AG04450 (cell line): ENCODE measurements at places on chromosomes 16 and 17. TPM values are rescaled to one million over a fixed set of nuclear protein-coding genes. Genes with fewer than 3 reads are reported as not detected.

- no peak for DNase-seq
Measured at GRCh38 chr17:66740226-66740625, 94.7 kb upstream of the CACNG5 start.

GRCh38 chr16:12881740-12882139, 19.7 kb upstream of the SHISA9 start:
- no peak for DNase-seq

DNA sequence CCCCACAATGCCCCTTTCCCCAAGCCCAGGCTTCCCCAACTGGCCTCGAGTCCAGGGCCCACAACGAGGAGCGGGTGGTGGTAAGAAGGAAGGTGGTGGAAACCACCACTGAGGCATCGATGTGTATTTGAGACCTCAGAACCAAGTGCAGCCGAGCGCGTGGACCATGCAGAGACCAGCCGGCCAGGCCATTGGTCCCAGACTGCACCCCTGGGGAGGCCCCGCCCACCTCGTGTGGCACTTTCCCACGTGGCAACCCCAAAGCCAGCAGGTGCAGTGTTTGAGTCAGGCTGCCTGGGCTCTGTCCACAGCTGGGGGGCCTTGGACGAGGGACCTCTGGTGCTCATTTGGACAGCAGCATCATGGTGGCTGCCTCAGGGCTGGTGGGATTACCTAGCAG, 28.1 kb upstream of the BAHCC1 start:
- DNase-seq, result no peak

DNA sequence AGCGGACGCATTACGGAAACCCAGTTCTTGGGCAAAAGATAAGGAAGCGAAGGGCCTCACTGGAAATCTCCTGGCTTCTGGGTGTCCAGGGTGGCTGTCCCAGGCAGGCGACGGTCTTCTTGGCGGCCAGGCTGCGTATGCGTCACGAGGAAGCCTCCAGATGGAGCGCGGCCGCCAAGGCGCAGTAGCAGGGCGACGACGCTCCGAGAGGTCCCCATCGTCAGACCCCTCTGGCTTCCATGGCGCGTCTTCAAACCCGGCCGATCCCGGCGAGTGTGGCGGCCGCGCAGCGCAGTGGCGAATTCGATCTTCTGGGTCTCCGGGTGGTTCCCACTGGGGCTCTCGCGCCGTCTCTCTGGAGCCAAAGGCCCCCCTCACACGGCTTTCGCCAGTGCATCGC, 13.8 kb upstream of the ANKRD40CL start:
- no peak for DNase-seq

DNA sequence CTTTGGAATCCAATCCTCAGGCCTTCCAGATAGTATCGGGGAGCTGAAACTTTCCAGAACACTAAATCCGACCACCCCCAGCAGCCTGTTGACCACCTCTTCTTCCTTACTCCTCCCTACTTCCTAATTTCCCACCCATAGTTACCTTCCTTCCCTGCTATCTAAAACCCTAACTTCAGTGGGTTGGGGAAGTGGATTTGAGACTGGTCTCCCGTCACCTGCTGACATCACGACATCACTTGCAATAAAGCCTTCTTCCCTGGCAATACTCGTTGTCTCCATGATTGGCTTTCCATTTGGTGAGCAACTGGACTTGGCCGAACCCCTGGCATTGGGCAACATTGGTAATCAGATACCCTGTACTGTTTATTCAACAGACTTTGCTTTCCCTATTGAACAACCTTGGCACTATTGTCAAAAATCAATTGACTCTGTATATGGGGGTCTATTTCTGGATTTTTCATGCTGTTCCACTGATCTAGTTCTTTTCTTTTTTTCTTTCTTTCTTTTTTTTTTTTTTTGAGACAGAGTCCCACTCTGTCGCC, 11.8 kb upstream of the FOXK2 start:
- DNase-seq, result no peak

GRCh38 chr17:27888067-27888466, 5.1 kb downstream of the LYRM9 start:
- no peak for DNase-seq

DNA sequence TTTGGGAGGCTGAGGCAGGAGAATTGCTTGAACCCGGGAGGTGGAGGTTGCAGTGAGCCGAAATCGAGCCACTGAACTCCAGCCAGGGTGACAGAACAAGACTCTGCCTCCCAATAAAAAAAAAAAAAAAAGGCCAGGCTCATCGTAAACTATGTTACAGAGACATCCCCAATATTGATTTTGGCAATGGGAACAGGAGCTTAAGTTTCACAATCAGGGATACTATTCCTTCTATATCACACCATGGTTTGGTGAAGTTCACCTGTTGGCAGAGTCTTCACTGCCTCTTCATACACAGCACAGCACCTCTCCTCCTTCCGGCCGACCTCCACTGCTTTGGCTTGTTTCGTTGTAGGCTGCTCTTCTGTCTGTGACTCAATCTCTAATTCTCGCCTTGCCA, 21.2 kb downstream of the UTP6 start:
- no peak for DNase-seq

- no peak for DNase-seq
Measured at GRCh38 chr16:88509749-88510069, 56.6 kb downstream of the ZFPM1 start.

DNA sequence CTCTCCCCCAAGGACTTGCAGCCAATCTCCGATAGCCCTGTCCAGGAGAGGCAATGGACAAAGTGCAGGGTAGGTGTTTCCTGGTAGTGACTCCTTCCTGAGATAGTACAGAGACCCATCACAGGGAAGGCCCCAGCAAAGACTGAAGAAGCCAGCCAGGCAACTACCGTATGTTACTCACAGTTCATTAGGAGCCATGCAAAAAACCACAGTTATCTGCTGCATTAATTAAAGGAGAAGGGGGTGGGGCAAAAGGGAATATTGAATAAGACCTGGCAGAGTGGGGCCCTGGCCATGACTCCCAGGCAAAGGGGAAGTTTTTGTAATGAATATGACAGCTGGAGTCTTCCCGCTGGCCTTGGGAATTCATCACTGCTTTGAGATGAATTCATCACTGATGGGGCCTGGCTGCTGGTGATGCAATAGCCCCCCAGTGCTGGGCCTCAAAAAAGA, 2.5 kb upstream of the SLC13A2 start:
- DNase-seq, result no peak

- no peak for DNase-seq
Measured at GRCh38 chr17:39627047-39627711, 427 bp downstream of the PPP1R1B start.

- no peak for DNase-seq
Measured at GRCh38 chr17:31147507-31148202, 52.9 kb downstream of the NF1 start.

DNA sequence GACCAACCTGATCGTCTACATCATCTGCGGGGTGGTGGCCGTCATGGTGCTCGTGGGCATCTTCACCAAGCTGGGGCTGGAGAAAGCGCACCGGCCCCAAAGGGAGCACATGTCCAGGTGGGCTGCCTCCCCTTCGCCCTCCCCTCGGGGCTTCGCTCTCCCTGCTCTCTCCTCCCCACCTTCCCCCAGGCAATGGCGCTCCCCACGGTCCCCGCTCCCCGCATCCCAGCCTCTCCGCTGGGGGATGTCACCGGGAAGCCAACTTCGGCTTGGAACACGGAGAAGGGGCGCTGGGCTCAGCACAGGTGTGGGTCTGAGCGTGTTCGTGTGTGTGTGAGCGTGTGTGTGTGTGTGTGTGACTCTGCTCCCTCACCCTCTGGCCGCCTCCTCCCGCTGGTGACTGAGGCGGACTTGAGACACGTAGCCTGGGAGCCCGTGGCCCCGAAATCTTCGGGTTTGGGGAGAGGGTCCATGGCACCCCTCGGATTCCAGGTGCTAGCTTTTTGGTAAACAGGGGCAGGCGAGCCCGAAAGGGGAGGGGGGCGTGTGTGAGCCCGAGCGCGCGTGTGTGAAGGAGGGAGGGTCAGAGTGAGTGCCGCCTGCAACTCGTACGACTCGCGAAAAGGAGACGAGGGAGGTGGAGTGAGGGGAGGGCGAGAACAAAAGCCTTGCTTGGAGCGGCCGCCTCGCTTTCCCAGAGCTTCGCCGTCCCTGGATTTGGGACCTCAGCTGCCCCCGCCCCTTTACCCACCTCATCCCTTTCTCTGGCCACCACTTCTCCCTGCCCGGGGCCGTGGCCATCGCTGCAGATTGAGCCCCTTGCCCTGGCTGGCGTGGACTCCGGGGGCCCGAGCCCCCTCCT, 1.3 kb downstream of the SHISA9 start:
- DNase-seq, result no peak

DNA sequence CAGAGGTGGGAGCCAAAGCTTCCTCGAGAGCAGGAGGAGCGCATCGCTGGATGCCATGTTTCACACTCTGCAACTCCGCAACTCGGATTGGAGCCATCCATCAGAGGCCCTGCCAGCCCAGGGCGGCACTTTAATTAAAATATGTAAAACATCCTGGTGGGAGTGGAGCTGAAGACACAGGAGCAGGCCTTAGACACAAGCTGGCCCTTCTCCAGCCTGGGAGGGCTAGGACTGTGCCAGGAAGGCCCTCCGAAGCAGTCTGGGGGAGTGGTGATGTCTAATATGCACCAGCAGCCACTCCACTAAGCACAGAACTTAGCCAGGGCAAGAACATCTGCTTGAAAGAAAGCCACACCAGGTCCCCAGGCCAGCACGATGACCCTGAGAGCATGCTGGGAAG, 5.8 kb upstream of the CCDC182 start:
- DNase-seq, result no peak

GRCh38 chr17:77450742-77451244, 310.0 kb downstream of the SEC14L1 start:
- no peak for DNase-seq

DNA sequence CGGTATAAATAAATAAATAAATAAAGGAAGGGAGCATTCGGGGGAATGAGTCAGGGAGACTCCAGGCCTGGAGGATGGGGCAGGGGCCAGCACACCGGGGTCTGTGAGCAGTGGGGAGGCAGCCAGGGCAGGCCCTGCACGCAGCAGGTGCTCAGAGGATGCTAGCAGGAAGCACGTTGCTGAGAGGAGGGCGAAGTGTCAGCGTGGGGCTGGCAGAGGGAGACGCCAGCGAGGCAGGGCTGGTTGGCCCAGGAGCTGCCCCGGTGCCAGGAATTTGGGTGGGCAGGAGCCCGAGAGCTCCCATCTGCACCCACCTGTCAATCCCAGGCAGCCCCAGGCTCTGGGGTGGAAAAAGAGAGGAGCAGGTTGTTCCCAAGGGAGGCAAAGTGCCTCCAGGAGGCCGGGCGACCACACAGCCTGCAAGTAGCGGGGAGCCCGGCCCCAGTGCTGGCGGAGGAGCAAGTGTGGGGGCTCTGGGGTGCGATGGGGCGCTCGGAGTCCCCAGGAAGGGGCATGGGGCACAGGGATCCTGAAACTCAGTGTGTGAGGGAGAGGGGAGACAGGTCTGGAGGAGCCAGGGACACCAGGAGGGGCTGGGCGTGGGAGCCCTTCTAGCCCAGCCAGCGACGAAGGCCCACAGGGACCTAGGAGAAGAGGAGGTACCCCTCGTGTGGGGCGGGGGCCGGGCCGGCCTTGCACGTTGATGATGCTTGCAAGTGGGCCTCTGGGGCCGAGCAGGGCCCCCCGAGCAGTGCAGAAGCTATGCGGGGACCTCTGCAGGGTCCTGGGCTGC, 28.0 kb downstream of the SOX8 start:
- DNase-seq, result no peak

GRCh38 chr16:7601100-7601499, 268.5 kb downstream of the RBFOX1 start:
- DNase-seq, result no peak

DNA sequence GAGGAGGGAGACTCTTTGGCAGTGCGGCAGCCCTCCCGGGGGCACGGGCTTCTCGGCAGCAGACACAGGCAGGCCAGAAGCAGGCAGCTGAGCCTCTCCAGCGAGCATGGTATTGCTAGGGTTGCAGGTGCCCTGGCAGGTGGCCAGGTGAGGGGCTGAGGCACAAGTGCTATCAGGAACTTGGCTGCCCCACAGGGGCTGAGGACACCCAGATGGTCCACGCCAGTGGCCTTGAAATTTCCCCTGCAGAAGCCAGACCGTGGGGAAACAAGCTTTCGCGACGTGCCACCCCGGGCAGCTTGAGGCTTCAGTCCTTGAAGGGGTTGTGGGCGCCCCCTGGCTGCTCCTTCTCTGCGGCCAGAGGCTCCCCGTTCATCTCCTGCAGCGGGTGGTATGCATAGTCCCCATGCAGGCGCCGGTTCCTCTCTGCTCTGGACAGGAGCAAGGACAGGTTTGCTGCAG, 8.5 kb downstream of the NAGPA start:
- no peak for DNase-seq

DNA sequence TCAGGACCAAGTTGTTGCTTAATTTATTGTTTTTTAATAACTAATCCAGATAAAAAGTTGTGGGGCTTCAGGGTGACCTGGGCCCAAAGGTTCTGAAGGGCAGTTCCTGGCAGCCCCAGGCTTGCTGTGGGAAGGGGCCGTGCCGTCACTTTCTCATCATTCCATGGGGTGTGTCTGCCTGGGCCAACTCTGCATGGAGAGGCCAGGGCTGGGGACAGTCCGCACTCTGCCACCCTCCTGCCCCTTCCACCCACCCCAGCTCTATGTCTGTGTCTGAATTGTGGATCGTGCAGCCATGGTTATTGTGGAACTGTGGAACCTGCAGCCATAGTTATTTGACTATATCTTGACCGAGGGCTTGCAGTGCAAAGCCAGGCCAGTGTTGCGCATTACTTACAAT, 4.0 kb downstream of the LIMD2 start:
- DNase-seq, result no peak

GRCh38 chr16:85544016-85544415, 69.1 kb upstream of the GSE1 start:
- no peak for DNase-seq

DNA sequence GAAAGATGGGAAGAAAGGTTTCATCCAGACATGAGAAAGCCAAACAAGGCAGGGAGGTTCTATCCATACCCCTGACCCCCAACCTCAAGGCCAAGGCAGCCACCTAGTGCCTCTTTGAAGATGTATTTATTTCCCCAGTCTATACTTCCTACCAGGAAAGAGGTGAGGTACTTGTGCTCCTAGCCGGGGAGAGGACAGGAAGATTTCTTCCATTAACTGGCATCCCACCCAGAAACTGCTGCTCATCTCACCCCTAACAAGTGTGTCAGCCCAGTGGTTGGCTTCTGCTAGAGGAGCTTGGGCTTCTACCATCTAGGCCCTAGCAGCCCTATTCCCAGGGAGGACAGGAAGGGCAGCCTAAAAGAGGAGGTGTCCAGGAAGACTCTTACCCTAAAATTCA, 8.9 kb downstream of the COPZ2 start:
- no peak for DNase-seq

GRCh38 chr16:53549970-53550690, 47.1 kb upstream of the AKTIP start:
- peak; percentile 70 for DNase-seq

GRCh38 chr17:20989991-20990855, 52.6 kb downstream of the USP22 start:
- DNase-seq, result no peak

- DNase-seq, result no peak
Measured at GRCh38 chr17:3914312-3914670, 2.0 kb downstream of the P2RX1 start.

GRCh38 chr17:32625971-32626370, 139.2 kb downstream of the CDK5R1 start:
- DNase-seq, result no peak

PRR29 gene
- polyA plus RNA-seq, result 0.15 and 0.19 TPM in 2 replicates

ZDHHC7 gene
- polyA plus RNA-seq, result 136 and 150 TPM in 2 replicates

CCDC144A gene
- polyA plus RNA-seq, result 0.22 and 0.36 TPM in 2 replicates

KRT14 gene
- 0.09 TPM in 1 of 2 replicates, not detected in the other for polyA plus RNA-seq

CPHXL2 gene
- not detected in 2 replicates for polyA plus RNA-seq

KDM6B gene
- polyA plus RNA-seq, result 2.0 and 2.4 TPM in 2 replicates

BAIAP3 gene
- 0.19 and 0.38 TPM in 2 replicates for polyA plus RNA-seq

MMD gene
- polyA plus RNA-seq, result 33.0 and 41.6 TPM in 2 replicates

TRAF7 gene
- 35.2 and 49.3 TPM in 2 replicates for polyA plus RNA-seq

CDT1 gene
- 1.2 and 2.4 TPM in 2 replicates for polyA plus RNA-seq

GDPD1 gene
- polyA plus RNA-seq, result 1.9 and 2.7 TPM in 2 replicates

ADAP2 gene
- polyA plus RNA-seq, result 1.4 and 1.7 TPM in 2 replicates

SPNS3 gene
- polyA plus RNA-seq, result not detected in 2 replicates

MT1H gene
- not detected in 2 replicates for polyA plus RNA-seq

TBX4 gene
- 0.06 and 0.11 TPM in 2 replicates for polyA plus RNA-seq
